Heart left ventricle (tissue), 16 donors: ENCODE measurements at places on chromosomes 16 and 17. TPM values are rescaled to one million over a fixed set of nuclear protein-coding genes. Genes with fewer than 3 reads are reported as not detected.
A peak's percentile ranks its signal among the peaks of the same experiment; 100 is the strongest.

Gene SHCBP1
- 7.6 TPM for total RNA-seq

DNA sequence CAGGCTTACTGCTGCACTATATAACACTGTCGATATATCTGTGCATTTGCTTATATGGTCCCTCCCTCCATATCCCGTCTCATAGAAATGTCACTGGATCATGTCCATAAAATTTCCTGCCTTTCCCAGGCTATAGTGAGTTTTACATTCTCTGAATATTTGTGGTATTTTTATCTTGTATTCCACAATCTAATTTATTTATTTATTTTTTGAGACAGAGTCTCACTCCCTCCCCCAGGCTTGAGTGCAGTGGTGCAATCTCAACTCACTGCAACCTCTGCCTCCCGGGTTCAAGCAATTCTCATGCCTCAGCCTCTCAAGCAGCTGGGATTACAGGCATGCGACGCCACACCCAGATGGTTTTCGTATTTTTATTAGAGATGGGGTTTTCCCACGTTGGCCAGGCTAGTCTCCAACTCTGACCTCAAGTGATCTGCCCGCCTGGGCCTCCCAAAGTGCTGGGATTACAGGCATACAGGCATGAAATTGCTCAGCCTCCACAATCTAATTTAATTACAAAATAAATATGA, 12.9 kb downstream of the TRIM37 start:
- H3K4me1 ChIP-seq, result peaks cover 18% of the 10 kb centered on the region
- no peak overlapping the region for H3K27ac ChIP-seq
- H3K4me3 ChIP-seq, result no peak overlapping the region
- DNase-seq, result peak; percentile 43
- peaks cover 12% of the 10 kb centered on the region for H3K36me3 ChIP-seq

GRCh38 chr16:50371936-50372595, 3.3 kb upstream of the BRD7 start:
- no peaks in the 10 kb centered on the region for H3K27me3 ChIP-seq
- peaks cover 25% of the 10 kb centered on the region for H3K4me1 ChIP-seq
- H3K36me3 ChIP-seq, result peaks cover 1% of the 10 kb centered on the region
- no peak for DNase-seq

Gene PRR14
- 16.2 TPM for total RNA-seq

Gene CLDN9
- 0.62 TPM for total RNA-seq

GRCh38 chr16:46782320-46782719, 34.2 kb upstream of the MYLK3 start:
- no peaks in the 10 kb centered on the region for H3K36me3 ChIP-seq
- no peak for DNase-seq
- no peaks in the 10 kb centered on the region for H3K27me3 ChIP-seq
- H3K4me3 ChIP-seq, result no peak overlapping the region
- H3K27ac ChIP-seq, result no peak overlapping the region

GRCh38 chr17:78460176-78460675, 81.8 kb downstream of the PGS1 start:
- no peak overlapping the region for H3K4me3 ChIP-seq
- no peak overlapping the region for H3K27ac ChIP-seq
- no peaks in the 10 kb centered on the region for H3K36me3 ChIP-seq

DNA sequence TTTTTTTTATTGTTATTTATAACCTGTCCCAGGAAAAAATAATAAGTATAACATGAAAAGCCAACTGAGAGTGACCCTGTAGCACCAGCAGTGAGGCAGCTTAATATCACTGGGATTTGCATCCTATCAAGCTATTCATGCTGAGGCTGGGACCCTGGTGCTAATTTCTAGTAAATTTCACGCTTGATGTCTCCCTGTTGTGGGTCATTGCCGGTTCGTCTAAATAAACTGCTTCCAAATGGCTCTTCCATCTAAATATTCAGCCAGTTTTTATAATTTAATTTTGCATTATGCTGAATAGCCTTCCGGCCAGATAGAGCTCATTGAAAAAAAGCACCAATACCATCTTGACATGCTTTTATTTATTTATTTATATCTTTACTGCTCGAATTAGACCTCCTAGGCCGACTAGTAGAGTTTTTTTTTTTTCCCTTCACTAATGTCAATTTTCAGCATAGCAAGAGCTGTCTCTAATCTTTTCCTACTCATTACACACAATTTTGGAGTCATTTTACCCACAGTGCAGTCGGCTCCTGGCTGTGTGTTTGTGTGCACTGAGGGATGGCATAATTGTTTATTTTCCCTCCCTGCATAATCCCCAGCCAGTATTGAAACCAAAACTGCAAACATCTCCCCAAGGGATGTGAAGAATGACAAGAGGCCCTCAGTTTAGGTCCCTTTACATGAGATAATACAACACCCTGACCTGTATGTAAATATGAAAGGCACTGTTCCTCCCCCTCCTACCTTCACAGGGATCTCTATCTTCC, 168.8 kb downstream of the AATF start:
- peaks cover 31% of the 10 kb centered on the region for H3K36me3 ChIP-seq
- H3K4me1 ChIP-seq, result no peaks in the 10 kb centered on the region
- DNase-seq, result no peak
- H3K4me3 ChIP-seq, result no peak overlapping the region
- no peaks in the 10 kb centered on the region for H3K27me3 ChIP-seq
- H3K27ac ChIP-seq, result no peak overlapping the region

DNA sequence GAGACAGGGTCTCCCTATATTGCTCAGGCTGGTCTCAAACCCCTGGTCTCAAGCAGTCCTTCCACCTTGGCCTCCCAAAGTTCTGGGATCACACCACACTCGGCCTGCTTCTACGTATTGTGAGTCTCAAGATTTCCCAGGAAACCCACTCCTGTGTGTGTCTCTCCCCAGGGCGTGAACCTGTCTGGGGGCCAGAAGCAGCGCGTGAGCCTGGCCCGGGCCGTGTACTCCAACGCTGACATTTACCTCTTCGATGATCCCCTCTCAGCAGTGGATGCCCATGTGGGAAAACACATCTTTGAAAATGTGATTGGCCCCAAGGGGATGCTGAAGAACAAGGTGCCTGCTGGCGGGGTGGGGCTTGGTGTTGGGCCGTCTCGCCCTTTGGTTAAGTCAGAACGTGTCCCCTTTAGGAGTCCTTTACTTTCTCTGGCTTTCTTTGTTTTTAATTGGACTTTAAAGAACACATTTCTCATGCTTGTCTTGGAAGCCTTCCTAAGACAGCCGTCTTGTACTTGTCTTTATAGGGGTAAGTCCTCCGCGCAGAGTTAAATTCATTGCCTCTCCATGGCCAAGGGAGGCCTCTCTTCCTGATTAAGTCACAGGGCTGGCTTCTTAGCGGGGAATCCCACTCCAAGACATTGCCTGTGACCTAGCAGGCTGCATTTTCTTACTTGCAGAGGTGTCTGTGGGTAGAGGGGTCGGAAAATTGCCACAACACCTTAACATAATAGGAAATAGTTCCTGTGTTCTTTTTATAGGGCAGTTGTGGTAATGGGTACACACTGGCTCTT, 136.4 kb downstream of the ABCC6 start:
- no peak for DNase-seq
- H3K4me1 ChIP-seq, result peaks cover 10% of the 10 kb centered on the region

- no peak overlapping the region for H3K27ac ChIP-seq
- DNase-seq, result no peak
- no peak overlapping the region for H3K4me3 ChIP-seq
- no peaks in the 10 kb centered on the region for H3K27me3 ChIP-seq
- H3K36me3 ChIP-seq, result no peaks in the 10 kb centered on the region
Observed at GRCh38 chr17:50911890-50912289, 45.7 kb upstream of the TOB1 start.

DNA sequence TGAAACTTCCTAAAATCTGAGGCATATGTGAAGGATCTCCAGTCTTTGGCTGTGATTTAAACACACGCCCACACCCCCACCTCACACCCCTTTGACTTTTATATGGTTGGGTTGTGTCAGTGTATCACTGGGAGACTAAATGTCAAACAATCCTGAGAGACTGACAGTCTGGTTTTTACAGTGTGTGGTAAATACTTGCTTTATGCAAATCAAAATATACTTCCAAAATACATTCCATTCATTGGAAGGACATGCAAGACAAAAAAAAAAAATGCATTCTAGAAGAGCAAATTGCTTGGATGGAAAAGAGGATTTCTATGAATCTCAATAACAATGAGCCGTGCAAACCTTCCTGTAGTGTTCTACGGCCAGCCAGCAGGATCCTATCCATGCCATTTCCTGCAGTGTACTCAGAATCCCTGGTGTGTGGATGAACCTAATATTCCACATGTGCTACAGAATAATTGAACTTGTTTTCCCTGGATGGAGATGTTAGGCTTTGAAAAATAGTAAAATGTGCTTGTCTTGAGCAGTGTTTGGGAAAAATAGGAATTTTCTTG, 602.1 kb upstream of the GOT2 start:
- H3K4me3 ChIP-seq, result no peak overlapping the region
- no peak overlapping the region for H3K27ac ChIP-seq
- no peaks in the 10 kb centered on the region for H3K36me3 ChIP-seq
- H3K4me1 ChIP-seq, result no peaks in the 10 kb centered on the region
- peaks cover 6% of the 10 kb centered on the region for H3K27me3 ChIP-seq

- H3K27ac ChIP-seq, result peak overlapping the region; percentile 76
- DNase-seq, result peak; percentile 71
- H3K27me3 ChIP-seq, result no peaks in the 10 kb centered on the region
- H3K4me3 ChIP-seq, result no peak overlapping the region
- no peaks in the 10 kb centered on the region for H3K36me3 ChIP-seq
Observed at GRCh38 chr17:19304209-19304608, 58.3 kb downstream of the B9D1 start.

Gene ITGA2B
- total RNA-seq, result 0.37 TPM

Gene TUFM
- 239 TPM for total RNA-seq

- peak overlapping the region; percentile 91 for H3K27ac ChIP-seq
- H3K36me3 ChIP-seq, result no peaks in the 10 kb centered on the region
- H3K4me3 ChIP-seq, result peak overlapping the region; percentile 80
- DNase-seq, result no peak
- H3K4me1 ChIP-seq, result peaks cover 36% of the 10 kb centered on the region
- H3K27me3 ChIP-seq, result no peaks in the 10 kb centered on the region
Observed at GRCh38 chr16:24728891-24729242, 584 bp upstream of the TNRC6A start.

GRCh38 chr16:31568577-31569359, 41.1 kb downstream of the AHSP start:
- peaks cover 10% of the 10 kb centered on the region for H3K4me1 ChIP-seq
- no peak for DNase-seq
- peaks cover 21% of the 10 kb centered on the region for H3K27me3 ChIP-seq

DNA sequence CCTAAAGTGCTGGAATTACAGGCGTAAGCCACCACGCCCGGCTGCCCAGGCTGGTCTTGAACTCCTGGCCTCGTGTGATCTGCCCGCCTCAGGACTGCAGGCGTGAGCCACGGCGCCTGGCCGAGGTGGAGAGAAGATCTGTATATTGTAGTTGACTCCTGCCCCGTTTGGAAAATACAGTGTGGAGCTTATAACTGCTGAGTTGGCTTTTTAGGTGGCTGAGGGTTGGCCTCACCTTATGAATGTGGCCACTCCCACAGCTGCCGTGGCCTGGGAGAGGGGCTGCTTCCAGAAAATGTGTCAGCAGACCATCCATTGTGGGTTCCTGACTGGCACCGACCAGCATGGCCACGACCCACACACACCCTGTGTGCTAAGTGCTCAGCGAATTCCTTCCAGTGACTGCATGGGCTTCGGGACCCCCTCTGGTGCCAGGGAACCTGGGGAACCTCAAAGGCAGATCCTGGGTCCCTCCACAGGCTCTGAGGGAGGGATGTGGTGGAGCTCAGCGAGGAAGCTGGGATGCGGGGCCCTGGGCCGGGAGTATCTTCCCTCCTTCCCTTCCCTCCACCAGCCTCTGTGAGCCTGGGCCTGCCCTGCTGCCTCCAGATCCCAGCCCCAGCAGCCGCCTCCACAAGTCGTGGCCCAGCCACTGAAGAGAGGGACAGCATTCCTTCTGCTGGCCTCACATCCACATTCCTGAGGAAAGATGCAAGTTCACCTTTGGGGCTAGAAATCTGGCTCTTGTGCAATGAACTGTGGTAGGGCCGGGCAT, 10.9 kb upstream of the RAB11FIP3 start:
- H3K36me3 ChIP-seq, result no peaks in the 10 kb centered on the region
- no peaks in the 10 kb centered on the region for H3K27me3 ChIP-seq
- H3K4me1 ChIP-seq, result no peaks in the 10 kb centered on the region
- H3K27ac ChIP-seq, result no peak overlapping the region
- H3K4me3 ChIP-seq, result no peak overlapping the region

DNA sequence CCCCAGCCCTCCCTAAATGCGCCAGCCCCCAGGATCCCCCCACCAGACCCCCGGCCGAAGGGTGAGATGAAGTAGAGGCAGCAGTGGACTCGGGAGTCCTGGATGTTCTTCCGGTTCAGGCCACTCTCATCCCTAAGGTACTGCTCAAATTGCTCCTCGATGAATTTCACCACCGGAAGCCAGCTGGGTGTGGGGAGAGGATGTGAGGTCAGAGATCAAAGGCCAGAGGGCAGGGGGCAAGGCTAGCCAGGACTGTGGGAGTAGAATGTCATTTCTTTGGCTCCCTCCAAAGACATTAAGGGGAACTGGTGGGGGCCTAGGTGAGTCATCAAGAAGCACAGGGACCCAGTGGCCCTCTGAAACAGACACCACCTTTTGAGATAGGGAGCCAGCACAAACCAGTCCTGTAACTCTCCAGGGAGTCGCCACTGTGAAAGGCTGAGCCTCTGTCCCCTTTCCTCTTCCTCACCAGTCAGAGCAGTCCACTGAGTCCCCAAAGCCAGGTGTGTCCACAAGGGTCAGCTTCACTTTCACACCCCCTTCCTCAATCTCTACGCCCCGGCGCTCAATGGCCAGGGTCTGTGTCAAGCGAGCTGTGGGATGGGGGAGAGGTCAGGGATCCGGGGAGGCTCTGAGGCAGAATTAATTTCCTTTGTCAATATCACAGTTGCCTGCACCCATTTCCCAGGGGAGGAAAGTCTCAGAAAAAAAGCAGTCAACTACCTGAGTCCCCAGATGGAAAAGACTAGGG, 895 bp downstream of the SEPTIN1 start:
- no peak for DNase-seq
- H3K27ac ChIP-seq, result no peak overlapping the region
- no peaks in the 10 kb centered on the region for H3K27me3 ChIP-seq
- H3K4me3 ChIP-seq, result peak overlapping the region; percentile 54
- peaks cover 11% of the 10 kb centered on the region for H3K4me1 ChIP-seq
- no peaks in the 10 kb centered on the region for H3K36me3 ChIP-seq

- no peaks in the 10 kb centered on the region for H3K27me3 ChIP-seq
- no peak overlapping the region for H3K27ac ChIP-seq
- no peak for DNase-seq
- no peak overlapping the region for H3K4me3 ChIP-seq
- peaks cover 4% of the 10 kb centered on the region for H3K4me1 ChIP-seq
- no peaks in the 10 kb centered on the region for H3K36me3 ChIP-seq
Observed at GRCh38 chr17:16814439-16814838, 124.4 kb downstream of the CCDC144A start.

Gene AIPL1
- not detected for total RNA-seq

Gene PRAC2
- not detected for total RNA-seq

Gene ETV4
- 0.93 TPM for total RNA-seq
